ENCODE measurements at places on chromosomes 2 and 18.

GRCh38 chr2:65377556-65378192, 54.7 kb downstream of the SPRED2 start:
- no peak for DNase-seq

DNA sequence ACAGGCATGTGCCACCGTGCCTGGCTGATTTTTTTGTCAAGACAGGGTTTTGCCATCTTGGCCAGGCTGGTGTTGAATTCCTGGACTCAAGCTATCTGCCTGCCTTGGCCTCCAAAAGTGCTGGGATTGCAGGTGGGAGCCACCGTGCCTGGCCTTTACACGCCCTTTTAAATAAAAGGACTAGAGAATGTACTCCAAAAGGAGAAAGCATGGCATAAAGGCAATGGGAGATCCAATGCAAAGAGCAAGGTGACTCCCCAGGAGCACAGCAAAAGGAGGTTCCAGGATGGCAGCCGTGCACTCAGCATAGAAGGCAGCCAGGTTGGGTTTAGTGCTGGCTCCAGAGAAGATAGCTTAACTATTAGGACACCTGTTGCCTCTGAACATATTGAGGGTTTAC, 27.1 kb downstream of the ASB1 start:
- no peak for DNase-seq

DNA sequence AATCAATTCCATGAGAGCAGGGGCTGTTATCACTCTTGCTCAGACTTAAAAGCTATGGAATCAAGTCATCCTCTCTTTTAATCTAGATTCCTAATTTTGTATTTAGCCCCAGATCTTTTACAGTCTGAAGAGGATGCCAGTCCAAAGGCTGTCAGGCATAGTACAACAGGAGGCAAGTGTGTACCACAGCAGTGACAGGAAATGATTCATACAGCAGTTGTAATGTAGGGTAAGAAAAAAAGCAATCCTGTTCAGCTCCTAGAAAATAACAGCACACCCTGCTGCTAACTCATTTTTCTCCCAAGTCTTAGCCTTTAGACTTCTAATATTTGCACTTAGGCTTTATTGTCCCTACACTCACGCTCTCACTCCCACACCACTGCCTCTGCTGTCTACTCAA, 127.8 kb upstream of the SYT4 start:
- DNase-seq, result no peak

DNA sequence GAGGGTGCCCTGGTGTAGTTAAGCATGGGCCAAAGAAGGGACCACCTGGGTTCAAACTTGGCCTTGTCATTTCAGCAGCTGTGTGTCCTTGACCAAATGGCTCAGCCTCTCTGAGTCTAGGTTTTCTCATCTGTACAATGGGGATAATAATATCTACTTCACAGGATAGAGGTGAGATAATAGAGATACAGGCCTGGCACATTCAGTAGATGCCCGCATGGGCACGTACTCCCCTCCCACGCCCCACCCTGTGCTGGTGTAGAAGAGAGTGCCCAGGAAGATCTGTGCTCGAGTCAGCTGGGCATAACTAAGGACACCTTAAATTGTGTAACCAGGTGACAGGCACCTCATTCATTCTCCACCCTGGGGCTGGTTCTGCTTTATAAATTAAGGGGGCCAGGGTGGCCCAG, 8.4 kb upstream of the TMEM185B start:
- DNase-seq, result no peak

GRCh38 chr2:7703048-7703447, 785.8 kb downstream of the RNF144A start:
- DNase-seq, result no peak

DNA sequence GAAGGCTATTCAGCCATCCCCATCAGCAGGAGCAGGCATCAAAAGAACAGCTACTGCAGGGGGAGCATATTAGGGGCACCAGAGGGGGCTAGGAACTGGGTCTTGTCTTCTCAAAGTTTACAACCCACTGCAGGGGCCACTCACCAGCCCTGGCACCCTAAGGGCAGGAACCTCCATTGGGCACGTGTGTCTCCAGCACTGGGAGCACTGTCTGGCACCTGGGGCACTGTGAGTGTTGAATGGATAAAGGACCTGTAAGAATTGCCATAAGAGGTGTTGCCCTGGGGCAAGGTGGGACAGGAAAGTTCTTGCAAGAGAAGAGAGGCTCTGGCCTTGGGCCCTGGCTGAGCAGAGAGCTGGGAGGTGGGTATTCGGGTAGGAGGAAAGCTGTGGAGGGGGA, 1.4 kb upstream of the STEAP3 start:
- DNase-seq, result no peak

- no peak for DNase-seq
These were observed 35.4 kb downstream of the MBP start for GRCh38 chr18:77096936-77097886.

GRCh38 chr2:8725838-8726237, 44.0 kb downstream of the ID2 start:
- DNase-seq, result no peak

- DNase-seq, result no peak
These were observed 259.2 kb downstream of the CELF4 start for GRCh38 chr18:37306432-37306831.

GRCh38 chr2:151620761-151621160, 113.5 kb downstream of the NEB start:
- no peak for DNase-seq

GRCh38 chr2:36696533-36696932, at the start of gene VIT:
Gene VIT, plus strand, starts transcription at chr2:36696707. Its CDS starts 19,664 bp downstream, at chr2:36716371.
- DNase-seq, result peak; percentile 16

- DNase-seq, result no peak
These were observed 562 bp downstream of the ANKMY1 start for GRCh38 chr2:240557101-240557751.

DNA sequence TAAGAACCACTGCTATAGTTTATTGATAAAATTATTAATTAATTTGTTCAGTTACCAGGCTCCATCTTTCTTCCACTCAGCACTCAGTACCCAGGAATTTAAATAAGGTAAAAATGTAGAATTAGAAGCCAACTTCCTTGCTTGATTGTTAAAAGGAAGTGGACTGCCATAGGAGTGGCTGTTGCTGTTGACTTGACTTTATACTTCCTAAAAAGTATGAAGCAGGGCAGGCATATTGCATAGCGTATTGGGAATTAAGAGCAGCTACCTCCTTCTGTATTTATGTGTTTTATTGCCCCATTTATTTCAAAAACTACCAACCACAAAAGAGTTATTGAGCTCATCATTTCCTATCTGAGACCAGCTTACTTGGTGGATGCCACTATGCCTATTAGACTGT, 27.9 kb downstream of the PSMD1 start:
- DNase-seq, result no peak

GRCh38 chr2:188170356-188170755, 121.3 kb upstream of the GULP1 start:
- DNase-seq, result no peak

- no peak for DNase-seq
These were observed 256.7 kb upstream of the FN1 start for GRCh38 chr2:215692387-215693079.

- DNase-seq, result no peak
These were observed 2174.3 kb upstream of the PIK3C3 start for GRCh38 chr18:39780774-39781173.

DNA sequence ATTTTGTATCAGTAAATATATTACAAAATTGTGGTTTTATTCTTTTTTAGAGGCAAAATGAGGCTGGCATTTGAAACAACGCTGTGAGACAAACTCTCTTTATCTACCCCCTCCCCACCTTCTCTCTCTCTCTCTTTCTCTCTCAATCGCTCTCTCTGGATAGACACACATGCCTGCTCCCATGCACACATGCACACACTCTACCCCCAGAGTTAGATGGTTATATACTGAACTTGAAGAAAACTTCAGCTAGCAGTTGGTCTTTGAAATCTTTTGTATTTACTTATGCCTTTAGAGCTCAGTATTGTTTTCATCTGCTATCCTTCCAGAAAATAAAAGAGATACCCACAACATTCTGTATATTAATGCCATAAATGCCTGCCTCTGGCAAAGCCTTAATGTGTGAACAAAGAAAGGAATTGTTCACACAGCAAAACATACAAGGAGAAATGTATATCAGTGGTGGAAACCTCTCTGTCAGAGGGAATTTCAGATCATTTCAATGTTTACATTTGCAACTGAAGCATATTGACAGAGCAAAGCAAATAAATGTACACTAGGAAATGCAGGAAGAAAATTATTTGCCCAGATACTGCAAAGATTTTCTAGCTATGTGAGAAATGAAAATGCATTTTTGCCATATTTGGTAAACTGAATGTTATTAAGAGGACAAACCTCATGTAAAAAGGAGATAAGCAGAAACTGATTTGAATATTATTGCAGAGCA, 217.0 kb upstream of the UBE2E3 start:
- no peak for DNase-seq

- DNase-seq, result no peak
These were observed 263.2 kb downstream of the TGIF1 start for GRCh38 chr18:3713166-3713565.

DNA sequence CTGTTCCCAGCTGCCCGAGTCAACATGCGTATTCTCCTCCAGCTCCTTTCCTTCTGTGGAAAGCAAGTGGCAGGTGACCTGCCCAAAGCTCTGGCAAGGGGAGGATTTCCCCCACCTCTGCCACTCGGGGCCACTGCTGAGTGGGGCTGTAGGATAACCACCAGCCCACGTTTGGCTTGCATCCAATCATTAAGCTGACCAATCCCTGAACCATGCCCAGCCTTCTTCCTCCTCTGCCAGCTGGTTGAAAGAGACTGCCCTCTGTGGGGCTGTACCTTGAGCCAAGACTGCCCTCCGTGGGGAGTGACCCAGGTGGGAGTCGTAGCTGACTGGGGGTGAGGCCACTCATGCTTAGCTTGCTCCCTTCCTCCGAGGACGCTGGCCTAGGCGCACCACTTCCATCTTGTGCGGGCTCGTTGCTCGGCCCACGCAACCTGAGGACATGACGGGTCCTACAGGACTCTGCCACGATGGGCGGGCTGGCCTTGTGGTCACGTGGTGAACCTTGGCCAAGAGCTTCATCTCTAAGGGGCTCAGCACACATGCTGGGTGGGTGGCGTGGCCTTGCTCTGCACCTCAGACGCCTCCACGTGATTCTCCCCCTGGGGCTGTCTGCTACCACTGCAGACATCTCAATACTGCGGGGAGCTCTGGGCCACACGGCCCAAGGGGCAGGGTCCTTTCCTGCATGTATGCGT, 112.1 kb downstream of the NDUFA10 start:
- no peak for DNase-seq

DNA sequence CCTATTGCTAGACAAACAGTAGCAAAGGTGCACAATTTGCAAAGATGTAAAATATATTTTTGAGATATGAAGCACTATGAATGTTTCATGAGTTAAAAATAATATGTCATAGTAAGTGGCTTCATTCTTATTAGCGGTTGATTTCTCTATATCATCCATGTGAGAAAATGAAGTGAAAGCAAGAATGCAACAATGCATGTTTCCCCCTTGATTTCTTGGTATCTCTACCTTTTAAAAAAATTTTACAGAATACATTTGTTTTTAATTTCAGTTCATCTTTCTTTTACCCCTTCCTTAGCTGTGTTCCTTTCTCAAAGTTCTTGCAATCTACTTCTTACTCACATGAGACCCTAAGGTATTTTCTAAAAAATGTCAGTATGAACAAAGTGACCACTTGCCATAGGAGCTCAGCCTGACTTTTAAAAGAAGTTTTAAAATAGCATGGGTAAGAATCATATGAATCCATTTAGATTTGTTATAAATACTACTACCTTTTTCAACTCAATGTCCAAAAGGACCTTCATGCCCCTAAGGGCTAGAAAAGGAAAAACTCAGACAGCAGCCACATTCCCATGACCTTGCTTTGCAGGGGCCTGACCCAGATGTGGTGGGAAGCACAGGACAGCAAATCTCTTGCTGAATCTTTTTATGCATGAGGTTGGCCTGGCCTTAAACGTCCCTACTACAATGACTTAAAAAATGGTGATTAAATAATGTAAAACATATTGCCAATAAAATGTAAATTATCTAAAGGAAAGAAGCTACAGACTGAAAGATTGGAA, 14.8 kb upstream of the SLC38A11 start:
- no peak for DNase-seq

- no peak for DNase-seq
These were observed 115.9 kb upstream of the ARHGAP28 start for GRCh38 chr18:6613581-6613980.

DNA sequence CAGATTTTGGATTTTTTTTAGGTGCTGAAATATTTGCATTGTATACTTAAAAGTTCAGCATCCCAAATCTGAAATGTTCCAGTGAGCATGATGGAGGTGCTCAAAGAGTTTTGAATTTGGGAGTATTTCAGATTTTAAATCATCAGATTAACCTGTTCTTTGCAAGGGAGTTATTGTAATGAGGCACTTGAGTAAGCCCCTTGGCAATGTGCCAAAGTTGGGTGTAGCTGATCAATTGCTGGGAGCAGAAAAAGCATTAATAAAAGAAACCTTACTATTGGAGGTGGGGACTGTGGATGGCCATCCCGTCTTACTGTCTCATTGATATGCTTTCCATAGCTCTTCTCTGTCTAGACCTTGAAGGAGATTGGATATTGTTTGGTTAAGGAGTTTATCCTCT, 28.3 kb downstream of the MALT1 start:
- DNase-seq, result no peak

DNA sequence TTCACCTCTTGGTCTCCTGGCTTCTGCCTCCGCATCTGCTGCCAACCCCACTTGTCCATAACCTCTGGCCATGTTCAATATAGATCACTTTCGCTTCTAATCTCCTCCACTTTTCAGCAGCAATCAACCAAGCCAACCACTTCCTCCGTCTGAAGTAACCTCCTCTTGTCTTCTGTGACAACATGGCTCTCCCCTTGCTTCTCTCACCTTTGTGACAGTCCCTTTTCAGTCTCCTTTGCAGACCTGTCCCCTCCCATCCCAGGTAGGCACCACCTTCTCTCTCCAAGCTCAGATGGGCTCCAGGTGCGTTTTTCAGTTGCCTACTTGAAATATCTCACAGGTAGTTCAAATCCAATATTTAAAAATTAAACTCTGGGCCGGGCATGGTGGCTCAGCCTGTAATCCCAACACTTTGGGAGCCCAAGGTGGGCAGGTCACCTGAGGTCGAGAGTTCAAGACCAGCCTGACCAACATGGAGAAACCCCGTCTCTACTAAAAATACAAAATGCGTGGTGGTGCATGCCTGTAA, 4.7 kb upstream of the PSD4 start:
- DNase-seq, result no peak

DNA sequence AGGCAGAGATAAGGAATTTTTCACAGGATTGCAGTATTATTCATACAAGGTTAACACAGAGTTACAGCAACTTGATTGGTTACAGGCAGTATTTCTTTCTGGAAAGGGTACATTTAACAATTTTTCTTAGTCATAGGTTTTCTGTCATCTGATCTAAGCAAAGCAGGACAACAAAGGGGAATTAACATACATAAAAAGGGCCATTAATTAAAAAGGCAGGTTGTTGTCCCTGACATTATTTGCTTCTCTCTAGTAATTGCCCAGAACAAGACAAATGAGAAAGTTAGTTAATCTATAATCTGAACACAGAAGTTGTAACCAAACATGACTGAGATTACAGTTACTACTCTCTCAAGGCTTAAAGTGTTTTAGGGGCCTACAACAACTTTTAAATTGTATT, 291.4 kb upstream of the LRRTM4 start:
- DNase-seq, result no peak

- peak; percentile 81 for DNase-seq
These were observed 16.4 kb upstream of the RBM44 start for GRCh38 chr2:237782181-237782580.

GRCh38 chr2:113183264-113183663, 9.5 kb downstream of the PSD4 start:
- DNase-seq, result no peak

GRCh38 chr2:166792808-166793207, 95.5 kb upstream of the XIRP2 start:
- no peak for DNase-seq

Measured in tongue (tissue), 3 donors.